ENCODE measurements at places on chromosomes 12 and 14.

GRCh38 chr14:91985521-91986255 is 38.2 kb upstream of the FBLN5 start:
- DNase-seq, result no peak

- no peak for DNase-seq
Observed at GRCh38 chr14:74616996-74617700, 5.1 kb upstream of the LTBP2 start.

DNA sequence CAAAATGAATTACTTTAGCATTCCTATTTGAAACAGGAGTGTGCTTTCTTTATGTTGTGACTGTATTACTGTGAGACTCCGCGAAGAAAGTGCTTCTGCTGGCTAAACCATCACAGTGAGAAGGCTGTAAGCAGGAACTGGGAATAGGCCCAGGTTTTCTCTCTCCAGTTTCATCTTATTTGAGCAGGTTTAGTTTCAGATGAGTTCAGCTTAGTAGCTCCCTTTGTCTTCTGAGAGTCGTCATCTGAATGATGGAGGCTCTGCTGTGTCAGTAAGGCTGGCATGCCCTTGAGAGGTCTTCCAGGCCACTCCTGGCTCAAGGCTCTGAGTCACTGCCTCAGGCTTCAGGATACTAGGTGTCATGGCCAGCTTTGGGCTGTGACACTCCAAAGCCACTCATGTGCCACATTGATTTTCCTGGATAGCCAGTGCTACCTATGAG is 205.6 kb upstream of the RGS6 start:
- DNase-seq, result no peak

- DNase-seq, result no peak
Observed at GRCh38 chr12:76152181-76152807, 67.8 kb upstream of the NAP1L1 start.

DNA sequence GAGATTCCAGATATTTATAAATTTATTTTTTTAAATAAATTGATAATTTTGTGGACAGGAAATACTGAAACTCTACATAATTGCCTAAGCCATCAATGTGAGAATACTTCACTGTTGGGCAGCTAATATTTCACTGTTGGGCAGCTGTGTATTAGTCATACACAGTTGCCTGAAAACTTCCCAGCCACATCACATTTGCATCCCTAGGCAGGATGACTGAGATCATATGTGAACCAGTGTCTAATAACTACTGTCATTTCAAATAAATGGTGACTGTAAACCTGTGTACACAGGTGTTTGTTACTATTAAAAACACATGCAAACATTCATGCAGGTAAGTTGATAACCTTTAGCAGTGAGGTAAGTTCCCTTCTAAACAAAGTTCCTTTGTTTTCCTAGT is 43.9 kb downstream of the TMTC3 start:
- DNase-seq, result peak; percentile 62

DNA sequence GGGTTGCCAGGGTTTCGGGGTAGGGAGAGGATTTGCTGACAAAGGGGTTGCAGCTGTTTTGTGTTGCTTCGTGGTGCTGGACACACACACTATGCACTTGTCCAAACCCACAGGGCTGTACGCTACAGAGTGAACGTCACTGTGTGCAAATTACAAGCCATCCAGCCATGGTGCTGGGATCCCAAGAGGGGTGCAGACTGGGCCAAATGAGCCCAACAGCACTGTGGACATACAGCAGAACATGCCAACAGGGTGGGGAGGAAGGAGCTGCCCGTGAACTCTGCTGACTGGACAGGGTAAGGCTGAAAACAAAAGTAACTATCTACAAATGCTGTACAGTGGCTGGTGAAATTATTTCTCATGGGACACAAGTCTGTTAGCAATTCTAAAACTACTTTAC is 25.2 kb downstream of the POLE start:
- no peak for DNase-seq

DNA sequence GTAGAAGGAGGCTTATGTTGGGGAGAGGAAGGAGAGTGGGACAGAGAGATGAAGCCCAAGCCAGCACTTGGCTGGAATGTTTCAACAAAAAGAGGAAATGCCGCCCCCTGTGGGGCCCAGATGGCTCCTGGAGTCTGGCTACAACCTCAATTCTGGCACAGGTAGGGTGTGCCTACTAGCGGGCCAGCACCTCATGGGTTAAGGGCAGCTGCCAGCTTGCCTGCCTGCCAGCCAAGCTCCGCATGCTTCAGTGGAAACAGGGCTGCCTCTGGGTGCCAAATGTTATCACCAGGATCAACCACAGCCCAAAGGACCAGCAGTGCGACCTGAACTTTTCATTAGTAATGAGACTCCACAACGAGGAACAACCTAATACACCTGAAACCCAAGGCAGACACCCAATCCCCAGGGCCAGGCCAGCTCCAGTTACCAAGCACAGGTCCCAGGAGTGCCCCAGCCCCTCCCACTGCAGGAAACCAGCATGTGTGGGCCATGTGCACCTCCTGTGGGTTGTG is 11.3 kb downstream of the RAB15 start:
- DNase-seq, result peak; percentile 85

DNA sequence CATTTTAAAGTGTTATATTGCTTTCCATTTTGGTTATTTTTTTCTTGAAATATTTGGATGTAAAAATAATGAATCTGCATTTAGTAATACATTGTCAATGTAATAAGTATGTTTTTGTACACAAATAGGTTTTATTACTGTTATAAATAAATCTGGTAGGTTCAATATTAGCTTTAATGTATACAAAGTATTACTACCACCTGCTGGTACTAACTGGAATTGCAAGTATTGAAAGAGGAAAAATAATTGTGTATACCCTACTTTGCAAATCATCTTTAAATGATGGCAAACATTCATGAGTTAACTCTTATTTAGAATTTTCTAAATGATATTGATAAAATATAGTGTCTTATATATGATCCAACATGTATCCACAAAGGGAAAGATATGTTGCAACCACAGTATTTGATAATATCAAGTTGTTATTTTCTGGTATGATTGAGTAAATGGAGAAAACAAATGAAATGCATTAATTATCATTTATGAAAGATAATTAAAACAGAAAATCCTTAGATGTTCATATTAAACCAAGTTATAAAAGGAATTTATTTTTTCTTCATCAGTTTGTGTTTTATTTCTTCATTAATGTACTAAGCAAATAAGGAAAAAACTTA is 3.2 kb downstream of the OR4K2 start:
- no peak for DNase-seq

DNA sequence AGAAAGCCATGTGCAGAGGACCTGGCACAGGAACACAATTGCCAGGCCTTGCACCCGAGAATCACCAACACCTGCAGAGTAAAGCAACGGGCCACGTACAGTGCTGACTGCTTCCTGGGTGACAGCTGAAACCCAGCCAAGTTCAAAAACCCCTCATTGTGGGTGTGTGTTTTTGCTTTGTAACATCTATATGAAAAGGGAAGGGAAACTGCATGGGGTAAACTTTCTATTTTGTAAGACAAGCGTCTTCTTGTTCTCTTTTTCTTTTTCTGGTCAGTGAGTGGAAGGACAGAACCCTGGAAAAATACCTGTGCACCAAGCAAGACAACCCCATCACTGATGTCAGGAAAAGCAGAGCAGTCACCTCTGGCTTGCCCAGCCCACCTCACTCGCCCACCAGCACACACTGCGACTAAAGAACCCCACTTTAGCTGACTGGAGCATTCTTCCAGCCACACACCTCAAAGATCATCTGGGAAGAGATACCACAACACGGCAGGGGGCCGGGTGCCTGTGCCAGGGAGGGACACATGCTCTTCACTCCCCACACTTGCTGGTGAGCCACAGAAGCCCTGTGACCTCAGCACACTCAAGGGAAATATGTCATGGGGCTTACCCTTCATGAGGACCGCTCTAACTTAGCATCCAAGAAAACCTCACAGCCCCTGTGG is 172.3 kb downstream of the NDUFA12 start:
- DNase-seq, result no peak
